ENCODE measurements at places on chromosomes 5 and 9. TPM values are rescaled to one million over a fixed set of nuclear protein-coding genes. Genes with fewer than 3 reads are reported as not detected.
A peak's percentile ranks its signal among the peaks of the same experiment; 100 is the strongest.

Gene GPR150
- not detected for total RNA-seq

- DNase-seq, result no peak
Measured at GRCh38 chr9:124254261-124254682, 3.5 kb upstream of the NEK6 start.

GRCh38 chr5:172692981-172693380 lies 51.9 kb downstream of the NEURL1B start:
- no peak for DNase-seq

DNA sequence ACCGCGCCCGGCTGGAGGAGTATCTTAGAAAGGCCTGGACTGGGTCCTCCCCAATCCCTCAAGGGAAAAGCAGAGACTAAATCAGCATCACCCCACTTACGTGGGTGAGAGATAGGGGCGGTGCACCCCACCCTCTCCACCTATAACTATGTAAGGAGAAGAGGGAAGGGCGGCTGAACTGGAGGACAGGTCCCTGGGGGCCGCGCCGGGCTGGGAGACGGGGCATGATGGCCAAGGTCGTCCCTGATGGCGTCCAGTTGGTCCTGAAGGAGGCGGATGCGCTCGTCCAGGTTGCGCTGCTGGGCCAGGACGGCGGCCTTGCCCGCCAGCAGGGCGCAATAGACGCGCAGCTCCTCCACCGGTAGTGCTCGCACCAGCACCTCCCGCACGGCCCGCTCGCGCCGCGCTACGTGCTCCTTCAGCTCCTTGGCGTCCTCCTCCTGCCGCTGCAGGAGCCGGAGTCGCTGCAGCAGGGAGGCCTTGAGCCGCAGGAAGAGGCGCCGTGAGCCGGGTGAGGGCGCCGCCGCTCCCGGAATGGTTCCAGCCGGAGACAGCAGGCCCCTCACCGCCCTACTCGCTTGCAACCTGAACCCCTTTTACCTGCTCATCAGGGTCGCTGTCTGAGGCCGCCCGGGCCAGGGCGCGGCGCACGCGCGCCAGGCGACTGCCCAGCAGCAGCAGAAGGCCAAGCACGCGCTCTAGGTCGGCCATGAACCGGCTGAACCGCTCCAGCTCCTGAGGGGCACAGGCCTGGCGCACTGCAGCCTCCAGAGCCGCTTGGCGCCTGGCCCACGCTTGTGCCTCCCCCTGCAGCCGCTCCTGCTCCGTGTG lies 7.6 kb downstream of the SHROOM1 start:
- DNase-seq, result peak; percentile 71

- DNase-seq, result peak; percentile 62
Measured at GRCh38 chr5:117131048-117131679, 556.5 kb upstream of the SEMA6A start.

DNA sequence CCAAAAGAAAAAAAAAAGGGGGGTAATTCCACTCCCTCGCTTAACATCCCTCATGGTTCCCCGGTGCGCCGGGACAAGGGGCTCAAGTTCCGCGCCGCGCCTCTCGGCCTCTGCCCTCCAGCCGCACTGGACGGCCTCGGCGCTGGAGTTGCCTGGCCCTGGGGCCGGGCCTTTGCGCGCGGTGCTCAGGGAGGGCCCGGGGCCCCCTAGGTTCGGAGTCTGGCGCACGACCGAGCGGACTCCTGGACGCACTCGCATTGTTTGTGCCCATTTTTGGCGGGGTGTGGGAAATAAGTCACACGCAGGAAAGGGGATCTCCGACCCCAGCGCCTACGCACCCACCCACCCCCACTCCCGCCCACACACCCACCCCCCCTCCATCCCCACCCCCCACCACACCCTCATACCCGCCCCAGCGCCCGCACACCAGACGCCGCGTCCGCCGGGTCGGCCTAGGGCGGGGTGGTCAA lies 381 bp downstream of the MED22 start:
- no peak for DNase-seq

- DNase-seq, result no peak
Measured at GRCh38 chr9:81653240-81653639, 36.1 kb downstream of the TLE1 start.

GRCh38 chr9:114938687-114939575 lies 8.5 kb upstream of the TNFSF8 start:
- no peak for DNase-seq

DNA sequence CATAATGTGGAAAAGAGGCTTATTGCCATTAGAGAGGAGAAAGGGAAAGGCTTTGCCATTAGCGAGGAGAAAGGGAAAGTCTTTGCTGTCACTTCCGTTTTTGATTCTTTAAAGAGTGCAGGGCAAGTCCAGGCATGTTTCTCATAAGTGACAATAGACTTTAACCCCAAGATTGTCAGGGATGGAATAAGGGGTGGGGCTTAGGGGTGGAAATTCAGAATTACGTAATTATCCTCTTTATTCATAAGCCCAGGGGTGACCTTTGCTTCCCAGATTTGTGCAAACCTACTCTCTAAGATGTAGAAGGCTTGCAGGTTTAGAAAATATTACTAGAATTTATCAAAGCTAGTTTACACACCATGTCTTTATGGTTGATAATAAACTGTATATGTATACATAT lies 2.3 kb upstream of the PLK2 start:
- no peak for DNase-seq

All from G401 (cell line).